ENCODE measurements at places on chromosomes 7 and 10. TPM values are rescaled to one million over a fixed set of nuclear protein-coding genes. Genes with fewer than 3 reads are reported as not detected.

The SLC39A12 gene
- total RNA-seq: not detected

The SFXN4 gene
- total RNA-seq: 18.9 TPM

The OR2A25 gene
- total RNA-seq: not detected

The PDAP1 gene
- total RNA-seq: 70.2 TPM

The NKX2-3 gene
- total RNA-seq: not detected

The PTER gene
- 19.6 TPM for total RNA-seq

The HOXA10 gene
- total RNA-seq: not detected

The PAX4 gene
- not detected for total RNA-seq

The FZD8 gene
- 0.63 TPM for total RNA-seq

The AKR1E2 gene
- 12.7 TPM for total RNA-seq

The OR6B1 gene
- not detected for total RNA-seq

The DKK1 gene
- not detected for total RNA-seq

The UBN2 gene
- total RNA-seq: 31.5 TPM

The NEBL gene
- total RNA-seq: 0.26 TPM

The DAGLB gene
- 78.1 TPM for total RNA-seq

The PAPSS2 gene
- total RNA-seq: 0.70 TPM

Measured in naive thymus-derived CD8-positive, alpha-beta T cell (primary cell).